Activated CD4-positive, alpha-beta T cell treated with anti-CD3 and anti-CD28 coated beads, Interleukin-2, amount 50 U/mL, for 48 hours (primary cell): ENCODE measurements at places on chromosomes 2 and 18.

- DNase-seq, result no peak
Measured at GRCh38 chr2:201363857-201364560, 6.9 kb upstream of the FLACC1 start.

DNA sequence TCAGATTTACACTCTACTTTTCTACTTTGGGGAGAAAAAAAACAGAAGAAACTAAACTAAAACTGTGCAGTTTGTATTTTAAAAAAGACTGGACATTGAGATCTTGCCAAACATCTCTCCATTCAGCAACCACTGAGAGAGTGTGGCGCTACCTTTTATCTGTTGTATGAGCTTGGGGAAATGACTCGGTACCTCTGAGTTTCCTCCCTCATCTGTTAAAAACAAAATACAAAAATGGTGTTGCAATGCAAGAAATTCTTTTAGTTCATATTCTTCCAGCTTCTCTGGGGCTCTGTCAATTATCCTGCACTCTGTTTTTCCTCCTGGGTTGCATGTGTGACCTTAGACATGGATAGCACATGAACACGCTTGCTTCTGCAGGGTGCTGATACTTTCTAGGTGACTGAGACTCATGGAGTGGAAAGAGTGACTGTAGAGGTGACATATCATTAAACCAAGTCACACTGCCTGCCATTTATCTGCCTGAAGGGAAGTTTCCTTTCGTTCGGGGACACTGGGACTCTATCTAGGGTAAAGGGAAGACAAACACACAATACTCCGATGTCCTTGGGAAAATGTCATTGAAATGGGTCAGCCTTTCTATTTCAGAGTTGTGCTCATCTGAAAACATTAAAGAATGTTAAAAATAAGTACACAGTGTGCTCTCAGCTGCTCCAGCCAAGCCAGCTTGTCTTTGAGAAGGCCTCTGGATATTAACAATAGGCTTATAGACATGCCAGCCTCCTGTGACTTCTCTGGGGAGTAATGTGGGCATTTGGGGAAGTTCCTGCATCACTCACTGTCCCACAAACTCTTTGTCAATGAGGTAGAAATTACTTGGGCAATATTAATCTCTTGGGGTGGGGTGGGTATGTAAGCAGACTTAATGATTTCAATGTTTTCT, 91.4 kb downstream of the TRIB2 start:
- no peak for DNase-seq

DNA sequence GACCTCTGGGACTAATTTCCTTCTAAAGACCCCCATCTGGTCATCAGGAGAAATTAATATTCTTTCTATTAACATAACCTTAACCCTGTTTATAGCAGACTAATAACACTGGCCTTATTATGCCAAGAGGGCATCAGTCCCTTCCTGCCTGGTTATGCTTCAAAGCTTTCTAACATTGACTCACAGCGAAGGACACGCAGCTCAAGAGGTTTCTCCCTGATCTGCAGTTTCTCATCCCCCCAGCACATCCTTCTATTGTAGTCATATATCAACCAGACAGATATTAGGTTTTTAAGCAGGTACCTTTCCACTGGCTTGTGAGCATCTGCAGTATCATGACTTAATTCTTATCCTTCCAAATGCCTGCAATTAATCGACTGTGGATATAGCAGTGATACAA, 100.0 kb upstream of the CXCR4 start:
- no peak for DNase-seq

GRCh38 chr2:21288299-21288698, 164.5 kb downstream of the TDRD15 start:
- no peak for DNase-seq

DNA sequence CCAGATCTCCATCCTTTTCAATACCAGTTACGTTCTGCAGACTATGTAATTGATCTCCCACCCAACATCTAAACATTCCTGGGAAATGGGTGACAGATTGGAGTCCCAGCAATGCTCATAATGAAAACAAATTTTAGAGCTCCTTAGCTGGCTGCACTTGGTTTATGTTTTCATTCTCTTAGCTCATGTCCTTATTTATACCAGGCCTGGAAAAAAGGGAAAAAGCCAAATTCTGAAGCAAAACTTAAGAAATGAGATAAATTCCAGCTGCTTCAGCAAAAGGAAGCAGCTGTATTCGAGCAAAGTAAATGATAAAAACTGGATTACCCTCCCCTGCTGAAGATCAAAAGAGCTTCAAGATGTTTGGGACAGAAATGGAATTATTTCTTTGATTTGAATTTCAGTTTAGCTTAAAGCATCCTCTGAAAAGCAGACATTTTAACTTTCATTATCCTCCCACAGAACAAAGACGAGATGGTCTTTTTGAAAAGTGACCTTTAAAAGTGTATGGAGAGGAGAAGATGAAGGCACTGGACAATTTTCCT, 196.5 kb upstream of the THUMPD2 start:
- no peak for DNase-seq

DNA sequence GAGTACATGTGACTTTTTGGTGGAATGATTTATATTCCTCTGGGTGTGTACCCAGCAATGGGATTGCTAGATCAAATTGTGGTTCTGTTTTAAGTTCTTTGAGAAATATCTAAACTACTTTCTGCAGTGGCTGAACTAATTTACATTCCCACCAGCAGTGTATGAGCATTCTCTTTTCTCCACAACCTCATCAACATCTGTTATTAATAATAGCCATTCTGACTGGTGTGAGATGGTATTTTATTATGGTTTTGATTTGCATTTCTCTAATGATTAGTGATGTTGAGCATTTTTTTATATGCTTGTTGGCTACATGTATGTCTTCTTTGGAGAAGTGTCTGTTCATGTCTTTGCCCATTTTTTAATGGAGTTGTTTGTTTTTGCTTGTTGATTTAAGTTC, 267.4 kb upstream of the NT5C1B start:
- DNase-seq, result no peak

GRCh38 chr2:68388358-68388757, 23.3 kb downstream of the PLEK start:
- no peak for DNase-seq

- no peak for DNase-seq
Measured at GRCh38 chr2:60219536-60219935, 333.9 kb downstream of the BCL11A start.

DNA sequence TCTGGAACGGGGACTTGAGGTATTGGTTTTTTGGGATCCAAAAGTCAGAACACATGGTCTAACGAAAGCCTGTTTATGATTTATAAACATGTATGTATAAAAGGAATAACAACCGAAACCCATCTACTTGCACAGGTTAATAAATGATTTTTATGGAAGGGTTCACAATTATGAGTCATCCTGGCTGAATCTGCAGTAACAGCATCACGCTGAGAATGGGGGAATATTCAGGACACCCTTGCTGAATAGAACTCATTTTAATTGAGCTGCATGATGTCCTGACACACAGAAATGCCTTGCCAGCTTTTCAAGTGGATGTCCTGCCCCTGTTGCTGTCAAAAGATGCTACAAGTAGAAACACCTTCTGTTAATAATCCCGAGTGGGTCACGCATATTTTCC, 54.7 kb upstream of the TGFA start:
- no peak for DNase-seq

DNA sequence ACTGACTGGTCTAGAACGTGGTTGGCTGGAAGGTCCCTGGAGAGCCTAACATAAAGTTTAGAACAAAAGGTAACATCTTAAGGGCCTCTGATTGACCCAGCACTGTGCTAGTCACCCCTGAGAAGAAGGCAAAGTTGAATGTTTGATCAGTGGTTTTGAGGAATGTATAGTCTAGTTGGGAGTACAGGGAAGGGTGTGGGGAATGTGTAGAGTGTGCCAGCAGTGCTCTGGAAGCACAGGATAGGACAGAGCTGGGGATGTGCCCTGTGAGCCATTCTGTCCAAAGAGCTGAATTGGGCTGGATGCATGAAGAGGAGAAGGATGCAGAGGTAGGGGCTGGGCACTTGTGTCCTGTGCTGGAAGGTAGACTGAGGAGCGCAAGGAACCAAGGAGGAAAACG, 41.0 kb upstream of the DOCK10 start:
- DNase-seq, result no peak

DNA sequence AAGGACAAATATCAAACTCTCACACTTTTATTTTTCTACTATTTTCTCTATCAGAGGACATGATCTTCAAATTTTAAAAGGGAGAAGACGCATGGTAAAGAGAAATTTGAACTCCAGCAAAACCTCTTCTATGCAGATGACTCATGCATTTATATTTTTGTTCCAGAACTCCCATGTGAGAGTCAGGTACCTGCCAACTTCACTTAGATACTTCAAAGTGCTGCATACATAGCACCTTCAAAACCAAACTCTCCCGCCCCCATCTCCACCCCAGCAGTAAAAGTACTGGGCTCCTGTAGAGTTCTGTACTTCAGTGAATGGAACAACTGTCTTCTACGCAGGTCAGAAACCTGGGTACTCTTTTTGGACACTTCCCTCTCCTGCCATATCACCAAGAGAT, 398.3 kb downstream of the TGIF1 start:
- DNase-seq, result no peak

GRCh38 chr2:23036629-23037028, 348.4 kb upstream of the KLHL29 start:
- DNase-seq, result no peak

GRCh38 chr2:61557381-61557780, 19.2 kb upstream of the XPO1 start:
- DNase-seq, result no peak

- DNase-seq, result no peak
Measured at GRCh38 chr2:40450066-40450795, 1.7 kb downstream of the SLC8A1 start.

- no peak for DNase-seq
Measured at GRCh38 chr2:236631281-236631855, 61.7 kb downstream of the ACKR3 start.

- DNase-seq, result no peak
Measured at GRCh38 chr18:40907842-40908241, 1047.2 kb upstream of the PIK3C3 start.

- no peak for DNase-seq
Measured at GRCh38 chr18:35662293-35663062, 80.9 kb downstream of the GALNT1 start.

DNA sequence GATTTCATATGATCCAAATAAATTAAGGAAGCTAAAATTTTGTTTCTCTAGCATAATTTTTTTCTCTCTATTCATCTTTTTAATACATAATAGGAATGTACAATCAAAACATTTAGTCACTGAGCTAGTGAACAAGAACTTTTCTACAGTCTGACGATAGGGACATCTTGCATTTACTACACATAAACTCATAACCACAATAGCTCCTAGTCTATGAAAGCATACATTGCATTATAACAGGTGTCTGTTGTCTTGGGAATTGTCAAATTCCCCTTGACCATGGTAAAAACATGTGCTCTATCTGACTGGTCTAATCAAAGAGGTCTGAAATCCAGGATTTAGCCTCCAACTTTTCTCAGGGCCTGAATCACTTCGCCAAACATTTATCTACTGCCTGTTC, 144.8 kb downstream of the FAM124B start:
- DNase-seq, result no peak

- peak; percentile 73 for DNase-seq
Measured at GRCh38 chr2:176001281-176001915, 669 bp downstream of the LNPK start.

GRCh38 chr2:156339865-156340264, 7.3 kb upstream of the NR4A2 start:
- no peak for DNase-seq

GRCh38 chr2:145484448-145485097, 964.7 kb upstream of the ZEB2 start:
- DNase-seq, result no peak

DNA sequence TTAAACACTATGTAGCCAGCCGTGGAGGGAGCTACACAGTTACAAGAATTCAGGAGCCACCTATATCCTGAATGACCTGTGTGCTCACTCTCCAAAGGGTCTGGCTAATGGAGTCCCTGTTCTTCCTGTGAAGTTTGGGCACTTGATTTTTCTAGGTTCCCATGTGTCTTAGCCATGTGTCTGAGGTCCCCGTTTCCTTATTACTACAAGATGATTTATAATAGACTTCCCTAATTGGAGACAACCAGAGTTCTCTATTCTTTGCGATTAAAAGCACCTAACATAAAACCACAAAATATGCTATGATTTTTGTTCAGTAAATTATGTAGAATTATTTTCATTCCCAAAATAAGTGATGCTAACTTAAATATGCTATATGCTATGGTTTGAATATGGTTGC, 83.4 kb downstream of the PDK1 start:
- no peak for DNase-seq

GRCh38 chr2:59295524-59296162, 1054.5 kb upstream of the FANCL start:
- no peak for DNase-seq

DNA sequence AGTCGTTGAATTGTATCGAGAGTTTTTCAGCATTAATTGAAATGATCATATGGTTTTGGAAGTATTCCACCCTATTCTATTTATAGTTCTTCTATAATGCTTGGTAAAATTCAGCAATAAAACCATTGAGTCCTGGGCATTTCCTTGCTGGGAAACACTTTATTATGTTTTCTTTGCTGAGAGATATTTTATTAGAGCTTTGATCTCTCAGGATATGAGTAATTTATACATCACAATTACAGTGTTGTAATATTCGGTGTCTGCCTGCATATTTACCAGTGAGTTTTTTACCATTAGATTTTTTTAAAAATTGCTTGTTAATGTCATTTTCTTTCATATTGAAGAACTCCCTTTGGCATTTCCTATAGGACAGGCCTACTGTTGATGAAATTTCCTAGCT, 402.7 kb upstream of the FSIP2 start:
- no peak for DNase-seq

DNA sequence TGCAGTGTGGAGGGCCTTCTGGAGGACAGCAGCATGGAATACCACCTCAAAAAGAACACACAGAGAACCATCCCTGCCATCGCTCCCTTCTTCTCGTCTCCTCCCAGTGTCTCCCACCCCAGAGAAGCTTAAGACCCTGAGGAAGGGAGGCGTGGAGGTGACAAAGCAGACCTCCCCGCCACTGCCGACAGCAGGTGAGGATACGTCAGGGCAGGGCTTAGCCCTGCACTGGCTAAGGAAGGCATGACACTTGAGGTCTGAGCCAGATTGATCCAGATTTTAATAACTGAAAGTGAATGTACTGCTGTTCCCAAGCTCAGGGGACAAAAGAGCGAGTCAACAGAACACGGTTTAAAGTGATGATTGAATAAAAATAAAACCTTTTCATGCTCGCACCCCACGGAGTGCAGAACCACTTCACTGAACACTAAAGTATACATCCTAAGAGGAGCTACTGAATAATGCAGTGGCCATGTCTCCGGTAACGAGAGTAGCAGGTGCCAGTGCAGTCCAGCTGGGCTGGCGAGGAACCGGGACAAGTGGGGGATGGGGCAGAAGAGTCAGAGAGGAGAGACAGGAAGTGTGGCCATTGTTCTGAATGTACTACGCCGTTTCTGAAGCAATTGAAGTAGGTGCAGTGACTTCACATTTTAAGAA, 391.0 kb downstream of the CDH2 start:
- DNase-seq, result no peak

DNA sequence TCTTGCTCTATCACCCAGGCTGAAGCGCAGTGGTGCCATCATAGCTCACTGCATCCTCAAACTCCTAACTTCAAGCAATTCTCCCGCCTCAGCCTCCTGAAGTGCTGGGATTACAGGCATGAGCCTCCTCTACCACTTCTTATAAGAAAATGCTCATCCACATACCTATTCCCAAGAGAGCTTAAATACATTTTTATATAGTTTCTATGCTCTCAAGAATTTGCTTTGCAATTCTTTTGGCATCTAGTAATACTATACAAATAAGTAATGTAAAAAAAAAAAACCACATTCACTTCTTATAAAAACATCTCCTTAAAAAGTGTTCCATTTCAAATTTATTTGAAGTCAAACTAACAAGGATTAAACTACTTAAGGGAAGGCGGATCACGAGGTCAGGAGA, 197.3 kb downstream of the DNAH7 start:
- DNase-seq, result no peak

GRCh38 chr2:225694664-225695063, 295.2 kb downstream of the NYAP2 start:
- no peak for DNase-seq
